ENCODE measurements at places on chromosomes 2 and 18. TPM values are rescaled to one million over a fixed set of nuclear protein-coding genes. Genes with fewer than 3 reads are reported as not detected.

The CYP27C1 gene
- 5.1 TPM for polyA plus RNA-seq

The COL4A3 gene
- 0.16 TPM for polyA plus RNA-seq

DNA sequence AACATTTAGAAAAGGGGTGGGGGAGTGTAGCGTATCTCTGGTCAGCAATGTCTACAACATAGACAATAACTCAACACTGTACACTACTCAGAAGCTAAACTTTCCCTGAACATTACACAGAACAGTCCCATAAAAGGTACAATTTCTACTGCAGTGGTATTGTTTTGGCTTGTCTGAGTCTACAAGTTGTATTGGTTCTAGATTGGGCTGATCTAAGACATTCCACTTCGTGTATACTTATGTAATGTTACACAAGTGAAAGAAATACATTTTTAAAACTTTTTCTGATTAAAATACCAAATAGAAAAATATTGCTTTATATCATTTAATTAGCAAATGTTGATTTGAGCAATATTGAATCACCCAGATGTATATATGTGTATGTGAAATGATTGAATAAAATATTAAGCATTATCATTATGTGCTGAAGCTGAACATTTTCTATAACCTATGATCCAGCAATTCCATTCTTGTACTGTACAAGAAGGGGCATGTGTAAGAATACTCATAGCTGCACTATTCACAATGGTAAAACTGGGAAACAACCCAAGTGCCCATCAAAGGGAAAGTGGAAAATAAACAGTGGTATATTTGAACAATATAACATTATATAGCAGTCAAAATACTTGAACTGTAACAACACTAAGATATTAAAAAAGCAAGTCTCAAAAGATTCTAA is 52.4 kb downstream of the VSNL1 start:
- DNase-seq: no peak

GRCh38 chr2:216083464-216084281 is 2.0 kb downstream of the TMEM169 start:
- DNase-seq: no peak

The VWA3B gene
- 1.6 TPM for polyA plus RNA-seq

GRCh38 chr18:48646976-48647375 is 108.1 kb downstream of the CTIF start:
- DNase-seq: peak; percentile 5

GRCh38 chr2:18745431-18746272 is 156.3 kb upstream of the NT5C1B start:
- DNase-seq: no peak

DNA sequence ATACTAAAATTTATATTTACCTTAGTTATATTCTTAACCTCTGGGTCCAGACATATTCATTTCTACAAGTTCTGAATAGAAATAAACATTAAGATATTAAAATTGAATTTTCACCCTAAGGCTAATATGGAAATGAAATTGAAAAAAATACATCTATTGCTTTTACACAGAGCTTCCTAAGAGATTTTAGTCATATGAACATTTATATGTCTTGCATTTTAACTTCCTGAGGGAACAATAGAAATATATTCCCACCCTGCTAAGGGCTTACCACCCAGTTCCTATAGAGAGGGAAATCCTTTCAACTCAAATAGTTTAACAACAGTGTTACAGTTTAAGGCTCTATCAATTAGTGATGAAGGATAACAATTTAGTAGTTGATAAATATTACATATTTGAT is 60.5 kb downstream of the SOCS6 start:
- no peak for DNase-seq

The AQP12B gene
- 1.1 TPM for polyA plus RNA-seq

The TYMS gene
- polyA plus RNA-seq: 49.0 TPM

The TUBA4B gene
- 0.20 TPM for polyA plus RNA-seq

DNA sequence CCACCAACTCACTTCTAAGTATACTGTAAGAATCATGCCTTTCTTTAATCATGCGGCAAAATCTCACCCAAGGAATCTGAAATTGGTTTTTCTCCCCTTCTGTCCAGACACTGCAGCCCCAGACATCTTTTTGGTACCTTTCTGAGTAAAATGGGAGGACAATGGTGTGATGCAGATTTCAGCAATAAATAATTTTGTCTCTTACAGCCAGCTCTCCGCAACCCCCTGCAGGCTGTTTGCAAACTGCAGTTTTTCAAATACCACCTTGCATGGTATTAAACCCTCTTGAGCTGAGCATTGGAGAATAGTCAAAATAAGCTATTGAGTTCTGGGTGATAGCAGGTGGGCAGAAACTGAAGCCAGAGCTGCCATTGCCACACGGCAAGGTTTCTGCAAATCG is 32.2 kb downstream of the GPR39 start:
- no peak for DNase-seq

DNA sequence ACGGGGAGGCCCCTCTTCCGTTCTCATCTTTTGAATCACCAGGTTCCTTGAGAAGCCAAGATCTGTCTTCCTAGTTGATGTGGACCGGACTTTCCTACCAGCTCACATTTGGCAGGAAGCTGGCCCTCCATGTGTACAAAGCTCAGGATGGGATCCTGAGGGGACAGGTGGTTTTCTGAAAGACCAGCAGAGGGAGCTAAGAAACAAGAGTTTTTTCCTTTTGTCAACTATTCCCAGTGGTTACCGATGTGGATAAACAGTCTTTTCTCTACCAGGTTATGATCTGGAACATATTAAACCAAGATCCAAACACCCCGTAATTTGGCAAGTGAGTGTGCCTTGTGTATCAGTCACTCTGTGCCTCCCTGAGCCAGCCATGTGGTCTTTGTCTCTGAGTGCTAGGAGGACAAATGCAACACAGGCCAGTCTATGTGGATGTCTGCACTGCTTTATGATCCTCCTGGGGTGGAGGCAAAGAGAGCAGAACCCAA is 25.1 kb upstream of the ARHGAP25 start:
- no peak for DNase-seq

- DNase-seq: no peak
These were observed 211.3 kb upstream of the APCDD1 start for GRCh38 chr18:10242936-10243680.

GRCh38 chr2:98870516-98871158 is 65.4 kb downstream of the CRACDL start:
- DNase-seq: no peak

The UGT1A4 gene
- polyA plus RNA-seq: not detected

GRCh38 chr2:141341444-141341843 is 789.4 kb downstream of the LRP1B start:
- peak; percentile 11 for DNase-seq

- no peak for DNase-seq
These were observed 27.0 kb downstream of the SLC14A2 start for GRCh38 chr18:45642238-45642637.

GRCh38 chr2:122543815-122544214 is 788.4 kb downstream of the TSN start:
- DNase-seq: no peak

- DNase-seq: no peak
These were observed 25.2 kb downstream of the HRH4 start for GRCh38 chr18:24485681-24486080.

DNA sequence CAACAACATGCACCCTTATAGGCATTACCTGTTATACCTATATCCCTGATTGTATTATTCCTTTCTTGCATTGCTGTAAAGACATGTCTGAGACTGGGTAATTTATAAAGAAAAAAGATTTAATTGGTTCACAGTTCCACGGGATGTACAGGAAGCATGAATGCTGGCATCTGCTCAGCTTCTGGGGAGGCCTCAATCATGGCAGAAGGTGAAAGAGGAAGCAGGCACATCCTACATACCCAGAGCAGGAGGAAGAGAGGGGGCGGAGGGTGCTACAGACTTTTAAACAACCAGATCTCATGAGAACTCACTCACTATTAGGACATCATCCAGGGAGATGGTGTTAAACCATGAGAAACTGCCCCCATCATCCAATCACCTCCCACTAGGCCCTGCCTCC is 191.7 kb upstream of the SPHKAP start:
- DNase-seq: no peak

The SERPINB12 gene
- polyA plus RNA-seq: 0.53 TPM
